Activated CD4-positive, alpha-beta T cell treated with anti-CD3 and anti-CD28 coated beads, Interleukin-2, amount 50 U/mL, for 16 hours (primary cell): ENCODE measurements at places on chromosomes 7 and 10.

- DNase-seq, result no peak
These were observed 105.5 kb upstream of the AKR1E2 start for GRCh38 chr10:4720463-4720862.

GRCh38 chr10:48447356-48448215 lies 141.1 kb downstream of the MAPK8 start:
- no peak for DNase-seq

DNA sequence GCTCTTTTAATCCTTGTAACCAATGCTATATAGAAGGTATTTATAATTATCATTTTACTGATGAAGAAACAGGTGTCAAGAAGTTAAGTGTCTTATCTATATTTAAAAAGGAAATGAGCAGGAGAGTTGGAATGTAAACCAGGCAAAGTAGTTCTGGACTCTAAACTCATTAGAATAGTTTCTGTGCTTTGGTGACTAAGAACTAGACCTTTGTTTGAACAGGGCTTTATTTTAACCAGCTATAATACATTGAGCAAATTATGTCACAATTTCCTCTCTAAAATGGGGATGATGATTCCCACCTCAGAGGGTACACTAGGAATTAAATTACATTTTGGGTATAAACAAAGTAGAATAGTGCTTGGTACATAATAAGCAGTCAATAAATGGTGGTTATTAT lies 236.0 kb downstream of the MAGI2 start:
- DNase-seq, result no peak

DNA sequence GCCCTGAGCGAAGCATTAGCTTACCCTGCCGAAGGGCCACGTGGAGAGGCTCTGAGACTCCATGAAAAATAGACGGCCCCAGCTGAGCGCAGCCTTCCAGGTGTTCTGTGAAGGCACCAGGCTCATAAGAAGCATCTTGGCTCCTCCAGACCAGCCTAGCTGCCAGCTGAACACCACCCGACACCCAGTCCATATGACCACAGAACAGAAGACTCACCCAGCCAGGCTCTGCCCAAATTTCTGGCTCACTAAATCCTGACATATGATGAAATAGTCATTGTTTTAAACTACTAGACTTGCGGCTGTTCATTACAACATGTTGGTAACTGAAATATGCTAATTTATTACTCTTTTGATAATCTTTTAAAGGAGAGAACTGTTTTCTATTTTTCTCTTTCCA lies 99.5 kb upstream of the ABI1 start:
- DNase-seq, result no peak

GRCh38 chr7:119184124-119184788 lies 959.8 kb downstream of the ANKRD7 start:
- DNase-seq, result no peak

GRCh38 chr10:49009199-49009979 lies 69.7 kb upstream of the LRRC18 start:
- no peak for DNase-seq

- no peak for DNase-seq
These were observed 1010.7 kb upstream of the AUTS2 start for GRCh38 chr7:68587599-68587998.

- no peak for DNase-seq
These were observed 98.3 kb upstream of the PRSS58 start for GRCh38 chr7:142356166-142356565.

DNA sequence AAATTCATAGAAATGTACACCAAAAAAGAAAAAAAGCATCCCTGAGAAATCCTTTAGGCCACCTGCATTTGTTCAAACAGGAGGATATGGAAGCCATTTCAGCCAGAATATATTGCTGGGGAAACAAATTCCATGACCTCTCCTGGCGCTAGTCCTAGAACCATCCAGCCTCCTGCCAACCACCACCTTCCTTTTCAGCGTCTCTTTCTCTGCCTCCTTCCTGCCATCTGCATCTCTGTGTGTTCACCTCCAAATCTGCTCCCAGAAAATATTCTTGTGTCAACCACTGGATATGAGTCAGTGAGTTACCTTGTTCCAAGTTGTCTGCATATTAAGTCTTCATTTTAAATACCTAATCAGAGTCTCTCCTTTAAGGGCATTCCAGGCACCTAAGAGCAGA lies 50.6 kb upstream of the NPY start:
- DNase-seq, result no peak

DNA sequence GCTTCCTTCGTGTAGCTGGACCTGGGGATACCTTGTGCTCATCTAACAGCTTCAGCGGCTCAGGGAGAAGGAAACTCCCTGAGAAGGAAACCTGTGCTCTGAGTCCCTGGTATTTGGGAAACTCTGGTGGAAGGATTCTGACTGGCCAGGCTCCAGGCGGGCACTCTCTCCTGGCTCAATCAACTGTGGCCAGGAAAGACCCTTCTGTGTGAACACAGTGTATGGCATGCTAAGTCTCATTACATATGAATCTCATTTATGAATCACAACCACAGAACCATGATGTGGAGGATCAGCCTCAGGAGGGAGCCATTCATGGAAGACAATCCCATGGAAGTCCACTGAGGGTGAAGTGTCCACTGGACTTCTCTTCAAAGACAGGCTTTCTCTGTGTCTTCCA lies 20.9 kb downstream of the NPS start:
- no peak for DNase-seq

DNA sequence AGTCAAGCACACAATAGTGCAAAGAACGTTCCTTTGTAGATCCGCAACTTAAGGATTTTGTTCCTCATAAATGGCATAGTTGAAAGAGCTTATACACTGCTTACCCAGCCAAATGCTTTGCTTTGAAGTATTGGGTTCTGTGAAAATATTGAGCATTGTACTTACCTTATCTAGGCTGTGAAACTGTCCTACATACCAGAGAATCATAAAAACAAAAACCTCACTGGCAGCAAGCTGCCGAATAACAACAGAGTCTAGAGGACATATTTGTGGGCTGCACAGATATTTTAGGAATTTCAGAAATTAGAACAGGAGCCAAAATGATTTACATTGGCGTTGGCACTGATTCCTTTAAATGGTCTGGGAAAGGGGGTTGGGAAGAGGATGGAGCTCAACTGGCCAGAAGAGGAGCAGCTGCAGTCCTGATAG lies 174.8 kb downstream of the RTKN2 start:
- no peak for DNase-seq

- DNase-seq, result peak; percentile 57
These were observed 2.0 kb downstream of the SRI start for GRCh38 chr7:88217675-88218428.

DNA sequence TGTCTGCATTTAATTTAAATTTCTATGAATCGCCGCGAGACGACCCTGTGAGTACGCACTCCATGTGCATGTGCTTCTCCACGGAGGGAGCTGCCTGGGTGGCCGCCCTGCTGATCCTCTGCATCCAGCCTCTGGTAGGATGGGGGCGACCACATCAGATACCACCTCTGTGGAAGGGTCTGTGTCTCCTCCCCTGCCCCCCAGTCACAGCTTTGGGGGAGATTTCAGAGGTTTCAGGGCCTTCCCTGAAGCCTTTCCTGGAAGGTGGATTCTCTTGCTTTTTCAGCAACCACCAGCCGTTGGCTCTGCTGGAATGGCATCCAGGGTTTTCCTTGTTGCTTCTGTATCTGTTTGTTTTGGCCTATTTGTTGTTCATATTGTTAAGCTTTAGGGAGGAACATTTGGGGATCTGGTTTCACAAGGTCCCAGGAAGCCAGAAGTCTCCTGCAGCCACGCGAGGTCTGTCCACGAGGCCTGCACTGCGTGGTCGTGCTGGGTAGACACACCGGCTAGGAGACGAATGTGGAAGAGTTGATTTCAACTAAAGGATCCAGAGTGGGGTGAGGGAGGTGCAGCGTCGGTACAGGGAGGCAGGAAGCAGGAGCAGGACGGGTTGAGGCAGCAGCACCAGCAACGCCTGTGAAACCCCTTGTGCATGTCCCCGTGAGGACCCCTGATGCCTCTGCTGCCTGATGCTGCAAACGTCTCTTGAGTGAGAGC lies 329.1 kb downstream of the PTPRN2 start:
- DNase-seq, result no peak

DNA sequence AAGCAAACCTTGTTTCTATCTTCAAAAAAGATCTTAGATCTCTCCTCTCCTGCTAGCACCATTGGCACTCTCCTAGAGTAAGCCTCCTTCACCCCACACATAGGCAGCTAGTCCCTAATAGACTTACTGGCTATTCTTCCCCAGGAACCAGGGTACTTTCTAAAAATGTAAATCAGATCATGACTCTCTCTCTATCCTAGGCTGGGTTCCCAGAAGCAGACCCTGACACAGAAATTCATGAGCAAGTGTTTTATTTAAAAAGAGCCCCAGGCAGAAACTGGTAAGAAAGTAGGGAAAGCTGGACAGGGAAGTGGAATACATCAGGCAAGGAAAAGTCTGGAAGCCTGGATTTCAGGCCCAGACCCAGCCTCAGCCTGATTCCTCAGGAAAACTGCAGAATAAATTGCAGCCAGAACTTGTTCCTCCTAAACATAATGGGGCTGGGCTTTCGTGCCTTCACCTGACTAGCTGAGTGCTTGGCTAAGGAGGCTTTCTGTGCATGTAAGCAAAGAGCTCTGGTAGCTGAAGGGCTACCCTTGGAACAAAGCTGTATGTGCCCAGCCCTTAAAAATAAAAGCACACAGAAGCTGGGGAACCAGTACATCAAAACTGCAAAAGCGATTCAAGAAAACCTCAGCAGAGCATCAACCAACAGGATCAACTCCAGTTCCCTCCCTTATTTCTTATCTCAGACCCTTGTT lies 18.8 kb upstream of the SORBS1 start:
- no peak for DNase-seq
